ENCODE measurements at places on chromosomes 16 and 17.
A peak's percentile ranks its signal among the peaks of the same experiment; 100 is the strongest.

GRCh38 chr16:72657791-72658190 lies 390.1 kb downstream of the ZFHX3 start:
- no peak for DNase-seq

DNA sequence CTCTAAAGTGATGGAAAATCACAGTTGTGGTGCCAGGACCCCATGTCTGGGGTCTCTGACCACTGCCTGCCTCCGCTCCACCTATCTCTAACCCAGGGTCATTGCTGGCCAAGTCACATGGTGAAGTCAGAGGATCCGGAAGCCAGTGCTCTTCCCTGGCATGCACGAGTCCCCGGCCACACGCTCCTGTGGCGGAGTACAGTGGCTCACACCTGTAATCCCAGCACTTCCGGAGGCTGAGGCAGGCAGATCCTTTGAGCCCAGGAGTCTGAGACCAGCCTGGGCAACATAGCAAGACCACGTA lies 21.5 kb upstream of the RBFOX3 start:
- no peak for DNase-seq

- no peak for DNase-seq
Measured at GRCh38 chr16:59527206-59527997, 793.3 kb upstream of the GOT2 start.

DNA sequence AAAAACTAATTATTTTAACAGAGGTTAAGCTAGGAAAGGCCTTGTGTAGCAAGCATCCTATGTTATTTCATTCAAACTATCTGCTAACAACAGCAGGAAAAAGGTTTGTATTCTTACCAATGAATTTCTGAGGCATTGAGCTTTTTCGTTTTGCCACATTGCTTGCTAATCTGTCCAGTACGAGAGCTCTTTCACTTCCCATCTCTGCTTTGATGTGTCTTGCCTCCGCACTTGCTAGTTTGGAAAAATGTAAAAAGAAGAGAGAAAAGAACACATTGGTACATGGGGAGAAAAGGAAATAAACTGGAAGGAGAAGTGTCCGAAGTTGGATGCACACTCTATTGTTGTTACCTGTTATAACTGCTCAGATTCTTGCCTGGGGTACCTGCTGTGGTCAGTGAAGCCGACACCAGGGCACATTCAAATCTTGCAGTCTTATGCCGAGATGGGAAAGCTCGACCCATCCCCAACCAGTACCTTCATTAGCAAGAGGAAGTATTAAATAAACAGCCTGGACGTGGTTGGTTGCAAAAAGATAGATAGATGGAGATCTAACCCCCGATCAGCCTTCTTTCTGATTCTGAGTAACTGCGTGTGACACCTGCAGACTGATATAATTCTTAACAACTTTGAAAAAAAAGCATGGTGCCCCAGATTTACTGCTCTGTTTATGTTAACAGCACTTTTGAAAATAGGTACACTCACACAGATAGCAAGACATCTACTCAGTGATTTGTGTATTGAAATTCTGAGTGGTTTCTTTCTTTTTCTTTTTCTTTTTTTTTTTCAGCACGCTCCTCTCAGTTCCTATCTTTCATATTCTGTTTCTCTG lies 40.0 kb downstream of the GRB7 start:
- no peak for DNase-seq

DNA sequence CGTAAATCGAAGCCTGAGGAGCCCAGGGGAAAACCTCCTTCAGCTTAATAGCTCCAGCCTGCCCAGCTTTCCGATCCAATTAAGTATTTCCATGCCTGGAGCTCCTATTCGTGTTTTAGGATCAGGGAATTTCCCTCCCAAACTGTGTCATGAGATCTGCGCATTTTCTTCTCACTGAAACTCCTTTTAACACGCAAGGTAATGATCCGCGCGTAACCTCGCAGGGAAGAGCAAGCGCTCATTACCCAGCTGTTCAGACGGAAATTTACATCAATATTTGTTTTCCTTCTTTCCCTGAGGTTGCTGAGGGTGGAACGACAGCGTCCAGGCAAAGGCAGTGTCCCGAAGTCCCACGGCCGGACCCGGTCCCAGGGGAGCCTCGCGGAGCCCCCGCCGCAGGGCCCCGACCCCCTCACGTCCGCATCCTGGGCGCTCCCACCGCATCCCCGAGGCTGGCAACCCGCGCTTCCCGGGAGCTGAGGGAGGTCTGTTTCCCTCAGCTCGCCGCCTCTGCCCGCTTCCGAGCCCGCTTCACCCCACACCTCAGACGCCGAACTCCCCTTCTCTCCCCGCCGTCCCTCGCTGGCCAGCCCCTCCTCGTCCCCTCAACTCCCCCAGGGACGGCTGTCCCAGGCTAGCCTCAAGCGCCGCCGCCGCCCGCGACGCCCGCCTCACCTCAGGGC lies 415 bp downstream of the ABCA5 start:
- peak; percentile 44 for DNase-seq

GRCh38 chr16:86303787-86304678 lies 206.3 kb upstream of the FOXF1 start:
- no peak for DNase-seq

GRCh38 chr17:56441308-56441707 lies 152.2 kb upstream of the NOG start:
- no peak for DNase-seq

GRCh38 chr17:16933317-16934132 lies 38.4 kb downstream of the TNFRSF13B start:
- DNase-seq = no peak

GRCh38 chr17:38434178-38434665 lies 6.0 kb downstream of the ARHGAP23 start:
- no peak for DNase-seq

- DNase-seq = no peak
Measured at GRCh38 chr16:22270525-22270924, 26.7 kb upstream of the POLR3E start.

DNA sequence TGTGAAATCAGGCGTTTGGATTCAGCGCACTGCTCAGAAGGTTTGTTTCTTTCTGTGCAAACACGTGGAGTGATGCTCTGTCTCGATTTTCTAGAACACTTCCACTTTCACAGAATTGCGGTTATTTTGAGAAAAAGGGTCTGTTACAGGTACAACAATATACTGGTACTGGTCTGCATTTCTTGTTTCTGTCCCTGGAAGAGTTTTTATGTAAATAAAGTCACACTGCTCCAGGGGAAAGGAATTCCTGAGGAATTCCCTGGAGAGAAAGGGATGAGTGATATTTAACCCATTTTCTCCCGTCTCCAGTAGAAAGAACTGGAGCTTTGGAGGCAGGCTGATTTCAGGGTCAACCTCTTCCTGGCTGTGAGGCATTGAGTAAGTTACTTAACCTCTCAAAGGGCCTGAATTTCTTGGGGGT lies 16.2 kb upstream of the RMI2 start:
- DNase-seq = no peak

- no peak for DNase-seq
Measured at GRCh38 chr17:30000001-30000754, 58.7 kb downstream of the EFCAB5 start.

- DNase-seq = peak; percentile 47
Measured at GRCh38 chr16:25014500-25015147, 545 bp downstream of the ARHGAP17 start.

- no peak for DNase-seq
Measured at GRCh38 chr16:84404936-84405639, 36.8 kb downstream of the ATP2C2 start.

- no peak for DNase-seq
Measured at GRCh38 chr16:71352963-71353460, 5.5 kb upstream of the CALB2 start.

DNA sequence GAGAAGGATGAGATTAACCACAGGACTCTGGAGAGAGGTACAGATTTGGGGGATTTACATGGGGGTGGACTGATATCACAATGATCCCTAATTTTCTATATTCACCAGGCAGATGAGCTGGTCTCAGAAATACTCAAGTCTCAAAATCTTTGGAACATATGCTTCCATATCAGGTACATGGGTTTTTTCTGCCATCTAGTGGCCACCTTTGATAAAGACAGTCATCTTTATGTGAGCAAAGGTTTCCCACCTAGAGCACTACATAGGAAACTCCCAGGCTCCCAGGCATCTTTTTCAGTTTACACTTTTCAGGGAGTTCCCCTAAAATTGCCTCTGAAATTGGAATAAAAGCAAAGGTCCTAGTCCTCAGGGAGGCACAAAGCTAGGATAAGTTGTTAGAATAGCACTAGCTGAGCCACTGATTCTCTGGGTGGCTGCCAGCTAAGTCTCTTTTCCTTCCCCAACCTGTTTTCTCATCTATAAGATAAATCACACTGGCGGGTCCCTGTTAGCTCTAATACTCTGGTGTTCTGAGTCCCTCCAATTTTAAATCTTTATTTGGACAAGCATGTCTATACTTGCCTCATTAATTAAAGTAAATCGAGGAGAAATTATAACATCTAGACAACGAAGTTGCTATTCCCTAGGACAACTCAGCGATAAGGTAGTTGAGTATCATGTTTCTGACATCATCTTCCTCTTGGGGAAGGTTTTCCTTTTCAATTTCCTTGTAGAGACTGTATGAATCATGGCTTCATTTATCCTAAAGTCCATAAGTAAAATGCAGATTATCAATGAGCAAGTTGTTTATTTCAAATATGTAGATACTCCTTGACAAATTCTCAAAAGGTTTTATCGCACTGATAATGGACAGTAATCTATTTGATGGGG lies 19.0 kb upstream of the MON1B start:
- peak; percentile 48 for DNase-seq

DNA sequence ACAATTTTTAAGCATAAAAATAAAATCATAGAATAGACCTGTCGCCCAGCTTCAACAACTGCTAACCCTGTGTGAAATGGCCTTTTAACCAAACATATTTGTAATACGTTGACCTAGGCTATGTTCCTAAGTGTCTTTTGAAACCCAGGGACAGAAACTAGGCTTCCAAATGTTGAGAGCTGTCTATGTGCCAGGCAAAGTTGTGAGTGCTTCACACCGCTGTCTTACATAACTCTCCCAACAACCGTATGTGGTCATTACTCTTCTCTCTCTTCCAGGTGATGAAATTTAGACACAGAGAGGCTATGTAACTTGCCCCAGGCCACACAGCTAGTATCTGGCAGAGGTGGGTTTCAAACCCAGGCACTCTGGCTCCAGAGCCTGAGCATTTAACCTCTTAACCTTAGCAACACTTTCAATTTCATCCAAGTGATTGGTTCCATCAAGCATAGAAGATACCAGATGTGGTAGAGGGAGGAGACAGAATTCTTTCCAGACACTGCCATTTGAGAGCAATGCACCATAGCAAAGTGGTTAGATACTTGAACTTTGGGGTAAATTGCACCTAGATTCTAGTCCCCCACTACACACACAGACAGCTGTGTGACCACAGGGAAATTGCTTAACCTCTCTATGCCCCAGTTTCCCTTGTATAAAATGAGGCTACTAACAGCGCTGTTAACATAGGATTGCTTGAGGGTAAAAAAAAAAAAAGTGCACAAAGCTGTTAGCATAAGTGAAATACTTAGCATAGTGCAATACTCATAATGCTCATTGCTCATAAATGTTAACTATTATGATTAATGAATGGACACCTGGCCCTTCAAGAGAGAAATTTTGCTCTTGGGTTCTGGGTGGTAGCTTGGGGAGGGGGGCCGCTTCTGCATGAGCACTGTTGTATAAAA lies 160.6 kb downstream of the IRX3 start:
- no peak for DNase-seq

- no peak for DNase-seq
Measured at GRCh38 chr16:50908468-50908867, 166.6 kb downstream of the CYLD start.

- DNase-seq = no peak
Measured at GRCh38 chr17:2191227-2191626, 112.4 kb downstream of the SMG6 start.

DNA sequence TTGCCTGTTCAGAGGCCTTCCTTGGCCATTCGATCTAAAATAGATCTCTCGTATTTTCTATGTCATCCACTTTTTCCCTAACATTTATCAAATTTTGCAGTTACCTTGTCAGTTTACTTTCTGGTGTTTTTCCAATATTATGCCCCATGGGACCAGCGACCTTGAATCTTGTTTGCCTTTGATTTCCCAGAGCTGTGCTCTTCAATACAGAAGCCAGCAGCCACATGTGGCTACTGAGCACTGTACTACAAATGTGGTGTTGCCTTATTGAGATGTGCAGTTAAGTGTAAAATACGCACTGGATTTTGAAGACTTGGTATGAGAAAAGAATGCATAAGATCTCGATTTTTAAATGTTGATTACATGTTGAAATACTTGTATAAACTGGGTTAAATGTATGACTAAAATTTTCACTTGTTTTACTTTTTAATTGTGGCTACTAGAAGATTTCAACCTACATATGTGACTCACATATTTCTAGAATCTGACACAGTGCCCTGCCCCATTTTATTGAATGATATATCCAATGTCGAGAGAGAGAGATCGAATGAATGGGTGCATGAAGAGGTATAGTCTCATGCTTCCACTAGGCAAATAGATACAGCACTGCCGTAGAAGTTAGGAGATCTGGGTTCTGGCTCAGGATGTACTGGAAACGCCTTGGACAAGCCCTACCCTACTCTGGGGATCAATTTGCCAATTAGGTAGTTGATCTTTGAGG lies 824 bp upstream of the PSME3 start:
- no peak for DNase-seq

DNA sequence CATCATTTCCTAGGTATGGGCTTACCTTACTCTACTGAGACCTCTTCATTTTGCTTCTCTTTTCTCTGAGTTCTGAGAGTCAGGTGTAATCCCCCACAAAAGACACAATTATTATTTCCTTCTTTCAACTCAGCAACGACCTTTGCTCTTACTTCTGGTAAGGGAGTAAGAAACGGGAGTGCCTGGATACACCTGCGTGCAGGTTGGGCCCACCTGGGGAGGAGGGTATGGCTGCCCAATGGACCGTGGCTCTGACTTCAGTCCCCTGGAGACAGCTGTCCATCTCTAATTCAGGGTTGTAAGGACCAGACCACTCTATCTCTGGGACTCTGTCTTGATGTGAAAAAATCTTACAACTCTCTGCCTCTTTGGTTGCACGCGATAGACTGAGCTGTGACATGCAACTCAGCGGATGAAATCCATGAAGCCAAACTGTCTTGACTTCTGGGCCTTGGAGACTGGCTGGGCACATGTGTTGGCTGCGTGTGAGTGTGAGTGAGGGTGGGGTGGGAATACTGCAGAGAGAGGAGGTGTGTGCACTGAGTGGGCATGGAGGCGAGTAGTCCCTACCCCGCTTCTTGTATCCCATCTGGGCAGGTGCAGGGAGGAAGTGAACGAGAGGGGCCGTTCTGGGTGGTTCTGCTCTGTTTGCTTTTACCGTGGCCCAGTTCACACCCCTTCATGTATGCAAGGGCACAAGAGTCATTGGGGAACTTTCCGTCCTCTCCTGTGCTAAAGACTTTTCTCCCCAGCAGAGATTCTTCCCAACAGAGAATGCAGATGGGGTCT lies 1.2 kb downstream of the TMEM238L start:
- no peak for DNase-seq

DNA sequence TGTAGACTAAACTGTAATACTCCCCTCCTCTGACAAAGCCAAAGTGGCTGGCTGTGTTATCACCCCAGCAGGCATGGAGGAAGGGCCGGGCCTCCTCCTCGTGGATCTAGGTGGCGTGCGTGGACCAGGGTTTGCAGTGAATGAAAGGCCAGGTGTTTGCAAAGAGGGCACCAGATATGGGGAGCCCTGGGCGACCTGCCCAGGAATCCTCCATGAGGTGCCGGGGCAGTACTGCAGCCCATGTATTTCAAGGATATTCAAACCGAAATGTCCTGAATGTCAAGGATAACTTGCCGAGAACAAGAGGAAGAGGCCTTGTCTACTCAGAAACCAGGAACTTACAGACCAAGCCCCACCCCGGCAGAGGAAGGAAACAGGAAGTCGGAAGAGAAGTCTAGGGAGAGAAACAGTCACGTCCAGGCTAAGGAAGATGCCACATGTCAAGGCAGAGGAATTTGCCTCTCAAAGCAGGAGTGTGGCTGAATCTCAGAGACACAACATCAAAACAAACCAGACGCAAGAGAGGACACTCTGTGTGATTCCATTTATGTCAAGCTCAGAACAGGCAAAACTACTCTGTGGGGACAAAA lies 13.7 kb upstream of the OSGIN1 start:
- DNase-seq = no peak

All from NCI-H1105 treated with DMSO at 0.1 percent for 48 hours (cell line).